ENCODE measurements at places on chromosomes 16 and 17.

DNA sequence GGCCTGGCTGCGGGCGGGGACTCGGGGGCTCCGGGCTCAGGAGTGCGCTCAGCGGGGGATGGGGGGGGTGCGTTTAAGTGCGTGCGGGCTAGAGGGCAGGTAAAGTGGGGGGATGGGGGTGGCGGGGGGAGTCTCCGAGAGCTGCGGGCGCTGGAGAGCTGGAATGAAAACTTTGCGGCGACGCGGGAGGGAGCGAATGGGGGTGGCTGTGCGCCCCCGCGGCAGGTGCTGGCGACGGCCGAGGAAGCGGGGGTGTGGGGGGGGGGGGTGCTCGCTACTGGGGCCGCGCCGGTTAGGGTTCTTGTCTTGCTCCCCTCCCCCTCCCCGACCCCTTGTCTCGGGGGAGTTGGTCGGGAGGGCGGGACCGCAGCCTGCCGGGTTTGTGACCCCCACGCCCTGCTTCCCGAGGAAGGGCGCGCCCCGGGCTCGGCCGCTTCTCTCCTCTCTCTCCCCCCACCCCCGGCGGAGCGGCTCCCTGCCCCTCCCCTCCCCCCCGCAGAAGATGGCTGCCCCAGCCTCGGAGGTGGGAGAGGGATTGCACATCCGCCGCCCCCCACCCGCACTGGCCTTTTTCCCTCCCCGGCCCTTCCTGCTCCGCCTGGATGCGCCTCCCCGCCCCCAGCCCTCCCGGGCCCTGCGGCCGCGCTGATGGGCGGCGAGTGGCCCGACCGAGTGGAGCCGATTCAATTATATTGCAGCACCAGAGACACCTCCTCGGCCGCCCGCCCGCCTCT, 649 bp downstream of the GSE1 start:
- no peak for DNase-seq

DNA sequence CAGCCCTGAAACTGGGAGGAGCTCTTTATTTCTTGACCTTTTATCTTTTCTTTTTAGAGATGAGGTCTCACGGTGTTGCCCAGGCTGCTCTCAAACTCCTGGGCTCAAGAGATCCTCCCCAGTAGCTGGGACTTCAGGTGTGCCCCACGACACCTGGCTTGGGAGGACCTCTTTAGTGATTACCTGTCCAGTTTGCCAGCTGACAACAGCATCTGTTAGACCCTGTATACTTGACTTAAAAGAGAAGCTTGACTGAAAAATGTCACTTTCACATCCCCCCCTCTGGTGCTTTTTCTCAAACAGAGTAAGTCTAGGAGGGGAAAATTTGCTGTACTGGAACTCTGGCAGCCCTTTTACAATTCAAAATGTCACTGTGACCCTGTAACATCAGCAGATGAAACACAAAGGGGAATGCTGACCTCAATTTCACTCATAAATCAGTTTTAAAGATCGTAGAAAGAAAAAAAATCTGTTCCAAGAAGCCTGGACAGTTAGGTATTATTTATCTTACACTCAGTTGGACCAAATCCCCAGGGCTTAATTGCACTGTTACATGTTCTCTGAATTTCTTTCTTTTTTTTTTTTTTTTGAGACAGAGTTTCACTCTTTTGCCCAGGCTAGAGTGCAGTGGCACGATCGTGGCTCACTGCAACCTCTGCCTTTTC, 1.8 kb upstream of the ERN1 start:
- no peak for DNase-seq

DNA sequence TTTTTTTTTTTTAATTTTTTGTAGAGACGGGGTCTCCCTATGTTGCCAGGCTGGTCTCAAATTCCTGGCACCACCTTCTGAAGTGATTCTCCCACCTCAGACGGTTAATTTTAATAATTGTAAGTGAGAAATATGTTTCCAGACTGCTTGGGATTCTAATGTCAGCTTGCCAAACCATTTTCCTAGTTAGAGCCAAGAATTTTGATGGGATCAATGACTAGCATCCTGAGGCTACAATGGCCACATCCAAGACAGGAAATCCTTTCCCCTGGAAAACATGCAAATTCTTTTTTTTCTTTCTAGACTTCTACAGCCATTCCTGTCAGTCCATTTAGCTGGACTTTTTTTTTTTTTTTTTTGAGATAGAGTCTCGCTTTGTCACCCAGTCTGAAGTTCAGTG, 32.6 kb downstream of the IGF2BP1 start:
- no peak for DNase-seq

DNA sequence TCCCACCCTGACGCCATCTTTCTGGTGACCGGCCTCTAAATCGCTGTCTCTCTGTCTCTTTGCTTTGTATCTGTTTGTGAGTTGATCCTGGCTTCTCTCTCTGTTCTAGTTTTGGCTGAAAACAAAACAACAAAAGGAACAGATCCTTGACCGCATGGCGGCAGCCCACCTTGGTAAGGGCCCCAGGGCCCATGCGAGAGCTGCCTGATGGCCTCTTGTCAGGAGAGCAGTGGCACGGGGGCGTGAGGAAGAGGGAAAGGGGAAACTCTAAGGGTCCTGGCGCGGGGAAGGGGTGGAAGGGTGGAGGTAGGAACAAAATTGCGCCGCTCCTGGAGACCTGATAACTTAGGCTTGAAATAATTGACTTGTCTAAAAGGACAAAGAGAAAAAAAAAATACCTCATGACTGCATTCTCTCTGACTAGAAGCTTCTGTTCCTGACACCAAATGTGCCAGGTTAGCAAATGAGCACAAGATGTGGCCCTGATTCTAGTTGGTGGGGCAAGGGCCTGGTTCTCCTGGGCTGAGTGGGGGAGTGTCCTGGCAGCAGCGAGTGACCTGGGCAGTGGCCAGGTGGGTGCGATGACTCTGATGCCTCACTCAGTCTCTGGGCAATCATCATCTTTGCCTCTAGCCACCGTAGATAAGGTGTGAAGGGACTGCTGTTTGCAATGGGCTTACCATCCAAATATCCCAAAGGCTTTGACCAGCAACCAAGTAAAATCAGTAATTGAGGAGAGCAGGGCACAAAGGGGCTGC, 66.0 kb downstream of the YPEL2 start:
- no peak for DNase-seq

DNA sequence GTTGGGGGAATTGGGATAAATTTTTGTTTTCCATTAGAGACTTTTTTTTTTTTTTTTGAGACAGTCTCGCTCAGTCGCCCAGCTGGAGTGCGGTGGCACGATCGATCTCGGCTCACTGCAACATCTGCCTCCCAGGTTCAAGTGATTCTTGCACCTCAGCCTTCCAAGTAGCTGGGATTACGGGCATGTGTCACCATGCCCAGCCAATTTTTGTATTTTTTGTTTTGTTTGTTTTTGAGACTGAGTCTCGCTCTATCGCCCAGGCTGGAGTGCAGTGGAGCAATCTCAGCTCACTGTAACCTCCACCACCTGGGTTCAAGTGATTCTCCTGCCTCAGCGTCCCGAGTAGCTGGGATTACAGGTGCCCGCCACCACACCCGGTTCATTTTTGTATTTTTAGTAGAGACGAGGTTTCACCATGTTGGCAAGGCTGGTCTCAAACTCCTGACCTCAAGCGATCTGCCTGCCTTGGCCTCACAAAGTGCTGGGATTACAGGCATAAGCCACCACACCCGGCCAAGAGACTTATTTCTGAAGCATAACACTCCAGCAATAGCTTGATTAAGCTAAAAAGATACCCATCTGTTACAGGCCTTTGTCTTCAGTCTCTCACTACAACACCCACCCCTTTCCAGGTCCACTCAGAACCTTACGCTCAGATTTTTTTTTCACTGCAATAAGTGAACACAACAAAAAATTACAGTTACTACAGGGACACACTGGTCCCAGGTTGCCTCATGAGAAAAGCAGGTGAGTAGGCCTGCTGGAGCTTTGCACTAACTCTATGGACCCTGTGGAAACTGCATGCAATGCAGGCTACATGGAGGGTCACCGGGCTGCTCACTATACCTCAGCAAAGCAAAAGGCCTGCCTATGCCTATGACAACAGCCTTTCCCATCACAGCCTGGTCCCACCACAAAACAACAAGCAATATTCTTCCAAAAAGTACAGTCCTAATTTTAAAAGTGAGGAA, 34.6 kb downstream of the KANSL1 start:
- no peak for DNase-seq

GRCh38 chr17:72631568-72631948, 460.9 kb downstream of the SLC39A11 start:
- DNase-seq, result no peak

GRCh38 chr17:68248199-68248825, 469 bp downstream of the AMZ2 start:
- DNase-seq, result no peak

- no peak for DNase-seq
Observed at GRCh38 chr16:19696961-19697360, 21.1 kb downstream of the KNOP1 start.

- no peak for DNase-seq
Observed at GRCh38 chr16:743794-744500, 3.1 kb upstream of the CIAO3 start.

DNA sequence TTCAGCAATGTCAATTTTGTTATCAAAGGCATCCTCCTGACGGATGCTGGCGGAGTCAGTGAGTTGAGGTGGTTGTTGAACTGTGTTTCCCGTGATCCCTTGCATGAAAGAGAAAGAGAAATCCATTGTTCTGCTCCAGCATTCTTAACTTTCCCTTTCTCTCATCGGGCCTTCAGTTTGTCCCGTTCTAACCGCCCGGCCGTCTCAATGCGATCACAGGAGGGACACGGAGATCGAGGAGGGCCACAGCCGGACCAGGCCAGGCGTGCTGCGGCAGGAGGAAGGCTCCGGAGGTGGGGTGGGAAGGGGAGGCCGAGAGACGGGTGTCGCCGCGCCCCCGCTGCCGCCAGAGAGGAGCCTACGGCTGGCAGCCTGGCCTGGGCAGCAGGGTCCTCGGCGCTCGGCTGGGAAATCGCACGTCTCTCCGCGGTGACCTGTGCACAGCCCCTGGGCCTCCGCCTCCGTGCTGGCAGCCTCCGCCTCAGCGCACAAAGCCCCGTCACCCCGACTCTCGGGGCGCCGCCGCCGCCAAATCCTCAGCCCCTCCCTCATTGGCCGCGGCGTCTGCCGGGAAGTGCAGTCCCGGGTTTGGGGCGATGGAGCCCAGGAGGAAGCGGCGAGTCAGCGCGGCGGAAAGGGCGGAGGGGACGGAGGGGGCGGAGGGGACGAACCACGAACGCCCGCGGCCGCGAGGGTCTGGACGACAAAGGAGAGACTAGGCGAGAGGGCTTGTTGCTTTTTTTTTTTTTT, 38.1 kb downstream of the SOST start:
- DNase-seq, result peak; percentile 65

GRCh38 chr17:15274017-15274416, 8.9 kb upstream of the PMP22 start:
- no peak for DNase-seq

DNA sequence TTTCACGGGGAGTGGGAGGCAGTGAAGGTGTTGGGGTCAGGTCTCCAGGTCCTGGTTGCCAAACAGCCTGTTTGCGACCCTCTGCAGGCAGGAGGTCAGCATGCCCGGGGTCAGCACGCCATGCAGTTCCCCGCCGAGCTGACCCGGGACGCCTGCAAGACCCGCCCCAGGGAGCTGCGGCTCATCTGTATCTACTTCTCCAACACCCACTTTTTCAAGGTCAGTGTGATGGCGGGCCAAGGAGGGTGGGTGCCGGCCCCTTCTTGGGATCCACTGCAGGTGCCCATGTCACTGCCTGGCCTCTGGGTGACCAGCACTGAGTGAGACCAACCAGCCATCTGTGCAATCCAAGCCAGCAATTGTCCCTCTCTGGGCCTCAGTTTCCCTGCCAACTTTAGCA, 21.3 kb downstream of the ADGRG5 start:
- no peak for DNase-seq

DNA sequence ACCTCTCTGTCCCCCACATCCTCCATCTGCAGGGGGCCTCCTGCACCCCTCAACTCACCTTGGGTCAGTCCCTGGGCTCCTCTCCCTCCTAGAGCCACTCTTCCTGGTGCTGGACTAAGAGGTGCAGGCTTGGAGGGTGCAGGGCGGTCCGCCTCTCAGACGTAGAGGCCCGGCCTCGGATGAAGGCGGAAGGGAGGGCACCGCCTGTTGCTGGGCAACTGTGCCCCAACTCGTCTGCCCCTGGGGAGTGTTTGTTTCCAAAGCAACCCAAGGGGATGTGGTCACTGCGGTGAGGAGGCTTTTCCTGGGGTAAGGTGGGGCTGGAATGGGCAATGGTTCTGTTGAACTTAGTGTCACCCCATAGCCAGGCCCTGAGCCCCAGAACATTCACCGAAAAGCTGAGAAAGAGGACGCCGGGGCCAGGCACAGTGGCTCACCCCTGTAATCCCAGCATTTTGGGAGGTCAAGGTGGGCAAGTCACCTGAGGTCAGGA, at the start of gene C16orf54:
C16orf54 (minus strand) TSS at position 138 of the 493 bp plus-strand sequence. CDS start 1,039 bp downstream, outside the sequence.
- no peak for DNase-seq

GRCh38 chr17:34382621-34383124, 19.6 kb upstream of the CCL1 start:
- no peak for DNase-seq

- DNase-seq, result no peak
Observed at GRCh38 chr16:30741461-30741914, 6.7 kb upstream of the PHKG2 start.

DNA sequence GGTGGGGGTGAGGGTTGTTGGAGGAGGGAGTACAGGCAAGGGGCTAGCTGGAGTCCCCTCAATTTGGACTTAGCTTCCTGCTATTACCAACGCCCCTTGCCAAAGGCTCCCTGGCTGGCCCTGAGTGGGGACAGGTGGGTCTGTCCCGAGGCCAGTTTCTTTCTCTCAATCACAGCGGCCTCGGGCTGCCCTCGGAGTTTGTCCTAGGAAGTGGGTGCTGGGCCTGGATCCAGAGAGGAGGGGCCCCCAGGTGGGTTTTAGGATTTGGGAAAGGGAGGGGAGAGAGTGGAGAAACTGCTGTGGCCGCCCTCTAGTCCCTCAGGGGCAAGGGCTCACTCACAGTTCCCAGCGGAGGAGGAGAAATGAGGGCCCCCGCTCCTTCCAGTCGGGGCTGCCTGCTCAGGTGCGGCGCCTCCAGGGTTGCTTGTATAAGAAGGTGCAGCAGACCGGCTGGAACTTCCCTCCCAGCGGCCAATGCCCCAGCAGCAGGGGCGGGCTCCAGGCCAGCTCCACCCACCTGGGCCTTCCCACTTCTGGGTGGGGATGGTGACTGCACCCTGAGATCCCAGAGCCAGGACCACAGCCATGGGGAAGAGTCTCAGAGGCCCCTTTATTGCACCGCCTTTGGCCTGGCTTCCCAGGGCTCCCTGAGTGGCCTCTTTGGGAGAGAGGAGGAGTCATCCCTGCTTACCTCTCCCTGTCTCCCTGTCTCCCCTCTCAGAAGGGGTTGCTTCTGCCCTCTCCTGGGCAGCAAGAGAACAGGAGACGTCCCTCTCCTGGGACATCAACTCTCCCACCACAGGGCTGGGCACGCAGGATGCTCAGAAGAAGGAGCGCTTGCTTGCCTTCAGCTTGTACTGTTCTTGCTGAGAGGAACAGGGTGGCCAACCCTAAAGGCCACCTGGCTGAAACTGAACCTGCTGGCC, 112.0 kb upstream of the SMURF2 start:
- no peak for DNase-seq

GRCh38 chr16:67673712-67674580, 7.3 kb downstream of the C16orf86 start:
- DNase-seq, result no peak

GRCh38 chr16:57908409-57908987, 62.4 kb downstream of the CNGB1 start:
- no peak for DNase-seq
